Nucleus accumbens (tissue), 56 donors: ENCODE measurements at places on chromosomes 13 and 19.

GRCh38 chr13:48431431-48431830, 18.5 kb upstream of the LPAR6 start:
- DNase-seq, result no peak

- no peak for DNase-seq
Measured at GRCh38 chr19:31992750-31993149, 352.7 kb upstream of the ZNF507 start.

- DNase-seq, result peak; percentile 45
Measured at GRCh38 chr13:40193286-40194223, 472.9 kb downstream of the FOXO1 start.

DNA sequence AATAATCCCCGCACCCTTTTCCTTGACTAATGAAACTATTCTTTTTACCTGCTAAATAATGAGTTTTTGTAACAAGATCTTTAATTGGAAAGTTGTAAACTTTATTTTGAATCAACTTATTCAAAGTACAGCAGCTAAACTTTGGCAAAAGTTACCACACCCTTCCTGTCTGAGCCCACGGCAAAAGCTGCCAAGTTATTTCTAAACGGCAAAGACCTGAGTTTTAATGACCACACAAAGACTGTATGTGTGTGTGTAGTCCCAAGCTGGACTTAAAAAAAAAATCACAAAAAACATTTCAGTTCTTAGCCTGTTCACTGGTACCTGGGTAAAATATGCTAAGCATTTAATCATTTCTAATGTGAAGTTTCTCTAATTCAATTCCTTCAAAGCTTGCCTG, 60.7 kb downstream of the ZAR1L start:
- no peak for DNase-seq

- no peak for DNase-seq
Measured at GRCh38 chr19:8022275-8022674, 16.8 kb upstream of the ELAVL1 start.

DNA sequence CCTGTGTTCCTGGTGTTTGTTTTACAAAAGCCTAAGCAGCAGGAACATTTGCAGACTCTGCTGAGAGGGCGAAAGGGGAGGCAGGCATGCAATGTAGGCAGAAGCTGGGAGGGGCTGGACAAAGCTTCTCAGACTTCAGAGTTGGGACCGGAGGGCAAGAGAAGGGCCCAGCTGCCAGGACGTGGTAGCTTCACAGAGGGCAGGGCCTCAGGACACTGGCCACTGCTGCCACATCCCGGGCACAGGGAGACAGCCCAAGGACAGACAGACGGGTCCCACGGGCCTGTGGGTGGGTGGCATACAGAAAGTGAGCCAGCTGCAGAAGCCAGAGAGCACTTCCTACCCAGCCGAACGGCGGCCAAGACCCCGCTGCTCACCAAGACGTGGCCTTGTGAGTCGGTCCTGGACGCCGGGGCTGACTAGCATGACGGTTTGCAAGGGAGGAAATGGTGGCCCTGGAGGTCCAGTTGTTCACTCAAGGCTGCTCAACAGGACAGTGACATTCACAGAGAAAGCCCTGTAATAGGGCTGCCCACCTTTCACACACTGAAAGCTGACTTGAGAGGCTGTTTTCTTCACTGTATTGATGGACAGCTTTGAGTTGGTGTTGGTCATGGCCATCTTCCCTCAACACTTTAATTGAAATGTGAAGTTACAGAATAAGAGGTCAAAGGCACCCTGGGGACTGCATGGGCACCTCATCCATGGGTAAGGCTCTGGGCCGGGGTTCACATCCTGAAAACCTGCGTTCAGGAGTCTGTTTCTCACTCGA, 23.7 kb upstream of the TFDP1 start:
- DNase-seq, result no peak

- no peak for DNase-seq
Measured at GRCh38 chr19:55695511-55696290, 20.7 kb downstream of the EPN1 start.

- no peak for DNase-seq
Measured at GRCh38 chr19:31980796-31981195, 364.6 kb upstream of the ZNF507 start.

GRCh38 chr13:36363366-36363863, 17.2 kb upstream of the SPART start:
- no peak for DNase-seq

GRCh38 chr19:52621376-52621775, 16.8 kb downstream of the ZNF83 start:
- no peak for DNase-seq

- DNase-seq, result no peak
Measured at GRCh38 chr19:17200408-17201079, 14.6 kb upstream of the USE1 start.

- no peak for DNase-seq
Measured at GRCh38 chr19:35063940-35064818, 22.7 kb downstream of the HPN start.

DNA sequence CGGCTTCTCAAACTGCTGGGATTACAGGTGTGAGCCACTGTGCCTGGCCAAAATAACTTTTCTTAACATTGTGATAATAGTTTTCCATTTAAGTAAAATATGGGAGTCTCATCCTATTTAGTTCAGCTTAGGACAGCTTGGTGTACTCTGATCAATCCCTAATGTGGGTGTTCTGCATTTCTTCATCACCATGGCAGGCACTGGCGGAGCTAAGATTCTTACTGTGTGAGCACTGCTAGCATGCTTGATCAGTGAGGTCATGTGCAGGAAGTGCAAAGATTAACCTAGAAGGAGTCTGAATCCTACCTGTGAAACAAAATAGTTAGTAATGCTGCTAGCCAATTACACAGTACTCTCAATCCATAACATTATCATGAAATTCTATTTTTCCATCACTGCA, 1684.2 kb upstream of the SLC10A2 start:
- DNase-seq, result no peak

GRCh38 chr13:53201454-53202225, 173.0 kb downstream of the OLFM4 start:
- no peak for DNase-seq

GRCh38 chr13:30905932-30906383, at the start of gene MEDAG:
MEDAG (plus strand) TSS chr13:30906271; CDS start chr13:30906516, 245 bp downstream.
- DNase-seq, result no peak

DNA sequence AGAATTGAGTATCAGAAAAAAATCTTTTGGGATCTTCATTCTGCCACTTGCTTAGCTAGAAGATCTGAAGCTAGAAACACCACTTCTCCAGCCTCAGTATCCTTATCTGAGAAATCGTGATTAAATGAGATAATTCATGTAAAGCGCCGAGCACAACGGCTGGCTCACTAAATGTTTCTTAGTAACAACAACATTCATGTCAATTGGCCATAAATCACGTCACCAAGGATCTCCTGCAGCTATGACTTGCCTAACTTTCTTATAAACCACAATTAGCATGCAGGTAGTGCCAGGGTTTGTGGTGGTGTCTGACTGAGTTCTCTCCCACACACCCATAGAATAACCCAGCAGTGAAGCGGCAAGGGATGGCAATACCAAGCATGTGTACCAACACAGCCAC, 501.3 kb downstream of the EFNB2 start:
- no peak for DNase-seq

- DNase-seq, result no peak
Measured at GRCh38 chr13:102869948-102870676, 24.3 kb downstream of the ERCC5 start.

- no peak for DNase-seq
Measured at GRCh38 chr13:111925146-111925875, 141.6 kb upstream of the SOX1 start.

DNA sequence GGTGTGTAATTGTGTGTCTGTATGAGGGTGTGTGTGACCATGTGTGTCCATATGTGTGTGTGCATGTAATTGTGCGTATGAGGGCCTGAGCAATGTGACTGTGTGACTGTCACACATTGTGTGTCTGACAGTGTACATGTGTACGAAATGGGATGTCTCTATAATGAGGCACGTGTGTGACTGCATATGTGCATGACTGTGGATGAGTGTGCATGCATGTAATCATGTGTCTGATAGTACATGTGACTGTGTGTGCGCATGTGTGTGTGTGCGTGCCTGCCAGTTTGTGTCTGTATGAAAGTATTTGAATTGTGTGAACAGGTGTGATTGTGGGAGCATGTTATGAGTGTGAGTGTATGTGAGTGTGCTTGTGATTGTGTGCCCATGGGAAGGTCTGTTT, 2.2 kb upstream of the ACSBG2 start:
- DNase-seq, result no peak

- no peak for DNase-seq
Measured at GRCh38 chr13:99352351-99353245, 45.4 kb upstream of the GPR183 start.

DNA sequence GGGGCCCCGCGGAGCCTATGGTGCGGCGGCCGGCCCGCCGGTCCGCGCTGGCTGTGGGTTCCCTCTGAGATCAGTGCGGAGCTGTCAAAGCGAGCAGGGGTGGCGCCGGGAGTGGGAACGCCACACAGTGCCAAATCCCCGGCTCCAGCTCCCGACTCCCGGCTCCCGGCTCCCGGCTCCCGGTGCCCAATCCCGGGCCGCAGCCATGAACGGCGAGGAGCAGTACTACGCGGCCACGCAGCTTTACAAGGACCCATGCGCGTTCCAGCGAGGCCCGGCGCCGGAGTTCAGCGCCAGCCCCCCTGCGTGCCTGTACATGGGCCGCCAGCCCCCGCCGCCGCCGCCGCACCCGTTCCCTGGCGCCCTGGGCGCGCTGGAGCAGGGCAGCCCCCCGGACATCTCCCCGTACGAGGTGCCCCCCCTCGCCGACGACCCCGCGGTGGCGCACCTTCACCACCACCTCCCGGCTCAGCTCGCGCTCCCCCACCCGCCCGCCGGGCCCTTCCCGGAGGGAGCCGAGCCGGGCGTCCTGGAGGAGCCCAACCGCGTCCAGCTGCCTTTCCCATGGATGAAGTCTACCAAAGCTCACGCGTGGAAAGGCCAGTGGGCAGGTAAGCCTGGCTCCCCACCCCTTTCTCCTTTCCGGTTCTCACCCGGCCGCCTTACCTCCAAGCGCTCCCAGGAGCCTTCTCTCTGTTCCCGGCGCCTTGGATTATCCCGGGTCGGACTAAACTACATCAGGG, at the start of gene PDX1:
Gene PDX1 (plus strand): TSS at position 67 of the 743 bp plus-strand sequence. CDS start 139 bp downstream, at position 206.
- no peak for DNase-seq

GRCh38 chr13:28485996-28486543, 8.9 kb downstream of the FLT1 start:
- no peak for DNase-seq

GRCh38 chr19:23203841-23204344, 46.3 kb downstream of the ZNF724 start:
- DNase-seq, result peak; percentile 0

DNA sequence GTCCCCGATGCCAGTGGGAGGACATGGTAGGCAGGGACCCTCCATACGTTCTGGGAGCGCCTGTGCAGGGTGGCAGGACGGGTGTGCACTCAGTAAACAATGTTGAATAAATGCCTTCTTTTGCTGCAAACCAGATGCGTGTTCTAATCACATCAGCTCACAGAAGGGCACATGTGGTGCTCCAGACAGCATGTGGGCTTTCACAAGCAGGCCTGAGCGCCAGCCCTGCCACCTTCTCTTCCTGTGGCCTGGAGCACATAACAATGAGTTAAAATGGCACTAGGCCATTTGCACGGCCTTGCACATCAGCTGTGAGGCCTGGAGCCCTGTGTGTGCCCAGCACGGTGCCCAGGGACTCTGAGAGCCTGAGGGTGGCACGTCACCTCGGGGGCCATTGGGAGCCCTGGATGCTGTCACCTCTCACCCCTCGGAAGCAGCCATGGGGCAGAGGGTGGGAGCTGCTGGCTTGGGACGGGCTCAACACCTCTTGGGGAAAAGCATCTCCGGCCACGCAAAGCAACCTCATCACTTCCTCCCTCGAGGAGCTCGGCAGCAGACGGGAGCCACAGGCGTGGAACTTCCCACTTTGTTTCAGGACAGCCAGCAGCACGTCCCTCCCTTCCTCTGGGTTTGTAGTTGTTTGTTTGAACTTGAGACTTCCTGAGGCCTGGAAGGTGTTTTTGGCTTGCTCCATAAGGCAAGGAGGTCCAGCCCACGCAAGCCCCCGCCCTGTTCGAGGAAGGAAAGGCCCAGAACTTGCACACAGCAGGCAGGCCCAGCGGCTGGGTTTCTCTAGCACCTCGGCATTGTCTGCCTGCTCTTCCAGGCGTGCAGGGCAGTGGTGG, 9.8 kb downstream of the MCF2L start:
- no peak for DNase-seq

DNA sequence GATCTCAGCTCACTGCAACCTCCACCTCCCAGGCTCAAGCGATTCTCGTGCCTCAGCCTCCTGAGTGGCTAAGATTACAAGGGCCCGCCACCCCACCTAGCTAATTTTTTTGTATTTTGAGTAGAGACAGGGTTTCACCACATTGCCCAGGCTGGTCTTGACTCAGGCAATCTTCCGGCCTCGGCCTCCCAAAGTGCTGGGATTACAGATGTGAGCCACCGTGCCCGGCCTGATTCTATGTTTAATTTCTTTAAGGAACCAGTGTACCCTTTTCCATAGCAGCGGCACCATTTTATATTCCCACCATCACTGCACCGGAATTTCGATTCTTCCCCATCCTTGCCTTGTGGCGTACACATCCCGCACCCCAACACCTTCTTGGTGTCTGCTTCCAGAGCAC, 17.7 kb upstream of the INSR start:
- no peak for DNase-seq

- peak; percentile 9 for DNase-seq
Measured at GRCh38 chr19:11496391-11497163, 9.1 kb downstream of the ZNF653 start.

DNA sequence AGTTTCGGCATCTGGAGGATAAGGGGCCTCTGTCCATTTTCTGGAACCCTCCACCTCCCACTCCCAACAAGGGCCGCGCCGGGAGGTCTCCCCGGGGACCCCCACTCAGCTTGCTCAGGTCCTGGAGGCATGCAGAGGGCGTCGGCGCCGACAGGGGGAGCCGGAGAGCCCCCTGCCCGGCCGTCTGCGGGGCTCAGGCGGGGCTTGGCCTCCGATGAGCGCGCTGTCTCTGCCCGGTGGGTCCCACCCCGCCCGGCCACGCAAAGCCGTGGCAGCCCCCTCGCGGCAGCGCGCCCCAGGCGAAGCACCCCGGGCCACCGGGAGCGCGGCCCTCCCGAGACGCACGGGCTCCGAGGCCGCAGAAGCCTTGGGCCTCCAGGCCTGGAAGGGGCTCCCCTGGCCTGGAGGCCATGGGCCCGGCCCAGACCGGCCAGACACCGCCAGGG, 149.7 kb upstream of the ZNF536 start:
- DNase-seq, result peak; percentile 11

DNA sequence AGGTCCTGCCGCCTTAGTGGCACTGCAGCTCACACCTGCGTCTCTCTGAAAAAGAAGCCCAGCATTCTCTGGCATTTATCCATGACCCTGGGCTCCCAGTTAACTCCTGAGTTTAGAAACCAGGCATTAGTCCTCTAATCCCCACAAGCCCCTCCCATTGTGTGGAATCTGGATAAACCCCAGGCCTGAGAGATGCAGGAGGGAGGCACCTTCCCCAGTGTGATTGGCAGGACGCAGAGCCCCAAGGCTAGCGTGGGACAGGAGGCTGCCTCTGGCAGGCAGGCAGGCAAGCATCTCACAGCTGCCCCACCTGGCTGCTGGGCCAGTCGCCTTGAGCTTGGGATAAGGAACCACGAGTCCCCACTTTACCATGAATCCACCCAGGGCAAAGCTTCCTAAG, 11.0 kb upstream of the SERPINE3 start:
- no peak for DNase-seq
